Caki2 (cell line): ENCODE measurements at places on chromosomes 13 and 19.

- no peak for DNase-seq
Measured at GRCh38 chr13:29976535-29976934, 126.1 kb upstream of the UBL3 start.

GRCh38 chr13:30435911-30436451, 13.7 kb downstream of the UBE2L5 start:
- DNase-seq, result no peak

GRCh38 chr13:22229916-22230315, 559.0 kb downstream of the FGF9 start:
- DNase-seq, result no peak

DNA sequence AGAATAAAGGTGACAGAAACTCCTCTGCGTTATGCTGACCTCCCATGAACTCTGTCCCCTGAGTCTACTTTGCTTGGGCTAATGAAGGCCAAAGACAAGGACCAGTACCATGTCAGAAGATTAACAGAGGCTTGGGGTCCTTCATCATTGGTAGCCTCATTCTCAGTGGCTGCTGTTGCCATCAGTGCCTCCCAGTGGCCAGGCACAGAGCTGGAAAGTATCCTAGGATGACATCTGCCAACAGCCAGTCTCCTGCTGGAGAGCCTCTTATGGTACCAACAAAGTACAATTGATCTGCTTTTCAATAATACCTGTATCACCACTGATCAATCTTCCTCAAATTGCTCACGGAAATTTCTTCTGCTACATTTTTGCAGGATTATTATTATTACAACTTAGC, 281.6 kb downstream of the DNAJC15 start:
- DNase-seq, result no peak

- no peak for DNase-seq
Measured at GRCh38 chr19:22612316-22612715, 21.8 kb upstream of the ZNF492 start.

DNA sequence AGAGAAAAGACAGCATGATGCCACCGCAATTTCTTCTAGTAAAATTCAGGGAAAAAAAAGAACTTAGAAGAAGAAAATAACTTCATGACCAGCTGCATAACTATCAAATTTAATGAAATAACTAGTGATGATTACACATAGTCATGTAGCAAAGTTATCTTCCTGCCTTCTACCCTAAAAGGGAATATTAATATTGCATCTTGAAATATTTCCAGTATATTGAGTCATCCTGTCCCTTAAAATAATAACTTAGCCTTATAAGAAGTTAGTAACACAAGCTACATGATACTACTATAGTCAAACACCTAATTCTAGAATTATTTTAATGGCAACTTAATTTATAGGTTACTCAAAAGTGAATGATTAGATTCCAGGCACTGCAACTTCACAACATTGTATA, 289.2 kb downstream of the KLF12 start:
- DNase-seq, result no peak

DNA sequence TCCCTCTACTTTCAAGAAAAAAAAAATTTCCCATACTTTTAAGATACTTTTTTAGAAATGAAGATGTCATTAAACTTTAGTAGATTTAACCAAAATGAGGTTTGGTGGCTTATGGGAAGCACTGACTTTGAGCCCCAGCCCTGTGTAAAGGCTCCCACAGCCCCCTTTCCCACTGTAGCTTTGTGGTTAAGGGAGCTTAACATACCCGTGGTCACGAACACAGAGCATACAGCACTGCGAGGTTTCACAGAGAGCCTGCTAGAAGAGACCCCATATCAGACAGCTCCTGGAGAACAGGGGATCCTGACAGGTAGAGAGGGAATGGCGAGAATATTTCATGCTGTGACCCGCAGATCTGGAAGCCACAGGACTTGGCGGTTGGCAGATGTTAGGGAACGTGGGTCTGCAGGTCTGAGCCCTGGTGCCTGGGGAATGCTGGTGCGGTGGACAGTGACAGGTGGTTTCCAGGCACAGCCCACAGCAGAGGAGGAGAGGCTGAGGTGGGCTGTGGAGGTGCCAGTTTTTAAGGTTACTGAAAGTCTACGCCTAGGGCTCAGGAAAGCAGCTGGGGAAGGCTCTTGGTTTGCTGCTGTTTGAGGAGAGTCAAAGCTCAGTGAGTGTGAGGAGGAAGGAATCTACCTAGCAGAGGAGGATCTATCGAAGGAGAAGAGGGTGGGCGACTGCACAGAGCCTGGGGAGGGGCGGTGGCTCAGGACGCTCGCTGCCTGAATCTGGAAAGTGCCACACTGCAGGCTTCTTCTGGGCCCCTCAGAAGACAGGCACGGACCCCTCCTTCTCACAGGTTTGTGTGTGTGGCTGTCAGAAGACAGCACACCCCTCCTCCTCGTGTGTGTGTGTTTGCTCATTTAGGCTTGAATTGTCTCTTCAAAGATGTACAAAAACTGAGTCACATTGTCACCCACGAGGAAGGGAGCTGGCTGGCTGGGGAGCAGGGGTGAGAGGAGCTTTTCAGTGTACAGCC, 49.9 kb downstream of the SLC7A9 start:
- no peak for DNase-seq

- DNase-seq, result no peak
Measured at GRCh38 chr19:27776524-27776923, 1436.4 kb downstream of the UQCRFS1 start.

DNA sequence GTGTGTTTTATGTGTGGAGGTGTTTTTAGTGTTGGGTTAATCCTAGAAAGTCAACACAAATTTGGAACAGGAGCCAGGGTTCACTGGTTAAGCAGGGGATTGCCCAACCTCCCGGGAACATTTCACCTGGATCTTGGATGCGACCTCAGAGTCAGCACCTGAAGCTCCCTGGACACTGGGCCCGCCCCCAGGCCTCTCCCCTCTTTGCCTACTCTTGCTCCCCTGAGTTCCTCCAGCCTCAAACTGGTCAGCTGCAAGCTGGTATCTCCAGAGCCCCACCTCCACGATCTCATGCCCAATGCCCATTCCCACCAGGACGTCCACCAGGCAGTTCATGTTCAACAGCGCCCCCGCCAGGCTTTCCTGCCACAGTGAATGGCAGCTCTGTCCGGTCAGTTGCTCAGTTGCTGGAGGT, 9.7 kb downstream of the HSD17B14 start:
- DNase-seq, result no peak

DNA sequence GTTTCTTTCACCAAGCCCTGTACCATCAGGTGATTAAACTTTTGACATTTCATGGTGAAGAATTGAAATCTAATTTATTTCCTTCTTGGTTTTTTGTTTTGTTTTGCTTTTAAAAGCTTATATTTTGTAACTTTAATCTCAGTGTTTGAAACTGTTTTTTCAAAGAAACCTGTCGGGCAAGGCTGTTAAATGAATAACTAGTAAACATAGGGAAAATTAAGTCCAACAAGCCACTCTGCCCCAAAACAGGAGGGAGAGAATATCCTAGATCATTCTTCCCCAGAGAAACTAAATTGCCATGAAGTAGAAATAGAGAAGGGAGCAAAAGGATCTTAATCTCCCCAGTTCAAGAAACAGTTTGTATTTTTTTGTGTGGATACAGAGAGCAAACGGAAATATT, 98.2 kb downstream of the FREM2 start:
- no peak for DNase-seq

DNA sequence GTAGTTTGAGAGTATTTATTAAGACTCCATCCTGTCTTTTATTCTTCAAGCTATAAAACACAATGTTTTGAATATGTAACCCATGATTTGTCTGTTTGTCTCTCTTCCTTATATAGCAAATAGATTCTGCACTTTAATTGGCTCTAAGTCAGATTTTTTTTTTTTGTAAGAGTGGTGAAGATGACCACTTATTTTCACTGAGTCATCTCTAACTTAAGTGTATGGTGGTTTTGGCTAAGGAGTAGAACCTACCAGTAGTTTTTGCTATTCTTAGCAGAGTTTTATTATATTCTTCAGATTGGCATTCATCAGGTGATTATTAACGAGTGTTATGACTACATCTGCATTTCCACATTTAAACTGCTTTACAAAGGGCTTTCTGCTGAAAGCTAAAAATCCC, 194.7 kb downstream of the LMO7 start:
- DNase-seq, result no peak

DNA sequence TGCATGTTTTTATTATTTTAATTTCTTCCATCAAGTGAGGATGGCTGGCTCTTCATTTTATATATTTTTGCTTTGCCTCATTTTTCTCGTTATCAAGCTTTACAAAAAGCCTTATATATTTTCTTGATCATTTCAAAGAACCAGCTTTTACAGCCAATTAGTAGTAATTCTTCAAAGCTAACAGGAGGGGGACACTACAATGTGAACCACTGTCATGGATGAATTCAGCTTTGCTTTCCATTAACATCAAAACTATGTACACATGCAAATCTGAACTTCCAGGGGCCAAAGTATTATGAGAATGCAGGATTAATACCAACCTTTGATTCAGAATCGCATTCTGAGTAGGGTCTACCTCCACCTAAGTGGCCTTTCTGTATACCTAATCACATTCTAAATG, 11.1 kb downstream of the UQCRFS1 start:
- no peak for DNase-seq

DNA sequence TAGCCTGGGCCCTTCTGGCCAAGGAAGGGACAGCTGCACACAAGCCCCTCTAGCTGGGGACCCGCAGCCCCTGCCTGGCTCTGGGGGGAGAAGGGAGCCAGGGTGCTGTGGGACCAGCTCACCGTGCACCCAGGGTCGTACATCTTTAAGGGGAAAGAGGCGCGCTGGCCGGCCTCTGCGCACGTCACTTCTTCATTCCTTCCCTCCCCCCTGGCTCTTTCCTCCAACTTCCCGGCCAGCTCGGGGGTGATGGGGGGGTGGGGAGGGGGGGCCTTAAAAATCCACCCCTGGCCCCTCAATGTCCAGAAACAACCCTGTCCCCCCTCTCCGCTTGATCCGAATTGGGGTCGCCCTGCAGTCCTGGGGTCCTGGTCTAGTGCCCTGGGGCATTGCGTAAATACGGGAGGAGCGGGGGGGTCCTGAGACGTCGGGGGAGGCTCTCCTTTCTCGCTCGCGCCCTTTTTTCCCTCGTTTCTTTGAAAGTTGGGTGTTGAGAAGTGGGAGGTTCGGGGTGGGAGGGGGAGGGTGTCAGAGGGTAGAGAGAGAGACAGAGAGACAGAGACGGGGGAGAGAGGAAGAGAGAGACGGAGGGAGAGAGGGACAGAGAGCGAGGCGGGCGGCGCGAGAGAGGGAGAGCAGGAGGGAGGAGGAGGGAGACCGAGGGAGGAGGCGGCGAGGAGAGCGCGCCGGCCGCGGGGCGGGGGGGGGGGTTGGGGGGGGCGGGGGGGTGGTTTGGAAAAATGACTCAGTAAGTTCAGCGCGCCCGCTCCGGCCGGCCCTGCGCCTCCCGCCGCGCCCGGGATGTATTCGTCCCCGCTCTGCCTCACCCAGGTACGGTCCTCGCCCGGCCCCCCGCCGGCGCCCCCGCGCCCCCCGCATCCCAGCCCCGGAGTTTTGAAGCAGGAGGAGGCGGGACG, at the start of gene NFIC:
NFIC (plus strand) TSS at position 748 of the 917 bp plus-strand sequence; CDS start at position 802, 54 bp downstream.
- peak; percentile 59 for DNase-seq
